Thyroid gland (tissue), 4 donors: ENCODE measurements at places on chromosomes 2 and 18. TPM values are rescaled to one million over a fixed set of nuclear protein-coding genes. Genes with fewer than 3 reads are reported as not detected.

Gene NIFK
- total RNA-seq, result 72.2 TPM

Gene RAPGEF4
- total RNA-seq, result 19.6 TPM

Gene SNORC
- total RNA-seq, result not detected

Gene METAP1D
- total RNA-seq, result 30.9 TPM

Gene CDKL4
- total RNA-seq, result 2.5 TPM
